Fibroblast of skin of scalp (primary cell): ENCODE measurements at places on chromosomes 7 and 10.

- no peak for DNase-seq
Observed at GRCh38 chr7:121175826-121176225, 153.0 kb upstream of the WNT16 start.

DNA sequence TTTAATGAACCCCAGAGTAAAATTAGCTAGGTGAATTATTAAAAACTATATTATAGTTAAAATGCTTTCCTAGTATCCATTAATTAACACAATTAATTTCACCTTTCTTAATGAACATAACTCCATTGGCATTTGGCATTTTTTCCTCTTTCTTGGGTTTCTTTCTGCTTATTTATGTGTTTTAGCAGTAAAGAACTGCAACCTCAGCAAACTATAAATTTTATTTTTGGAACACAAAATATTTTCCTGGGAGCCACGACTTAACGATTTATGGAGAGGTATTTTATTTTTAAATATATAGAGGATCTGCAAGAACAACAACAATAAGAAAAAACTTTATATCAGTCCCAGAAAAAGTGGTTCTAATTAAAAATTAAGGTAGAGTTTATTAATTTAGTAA, 447.4 kb upstream of the ETV1 start:
- DNase-seq: no peak

DNA sequence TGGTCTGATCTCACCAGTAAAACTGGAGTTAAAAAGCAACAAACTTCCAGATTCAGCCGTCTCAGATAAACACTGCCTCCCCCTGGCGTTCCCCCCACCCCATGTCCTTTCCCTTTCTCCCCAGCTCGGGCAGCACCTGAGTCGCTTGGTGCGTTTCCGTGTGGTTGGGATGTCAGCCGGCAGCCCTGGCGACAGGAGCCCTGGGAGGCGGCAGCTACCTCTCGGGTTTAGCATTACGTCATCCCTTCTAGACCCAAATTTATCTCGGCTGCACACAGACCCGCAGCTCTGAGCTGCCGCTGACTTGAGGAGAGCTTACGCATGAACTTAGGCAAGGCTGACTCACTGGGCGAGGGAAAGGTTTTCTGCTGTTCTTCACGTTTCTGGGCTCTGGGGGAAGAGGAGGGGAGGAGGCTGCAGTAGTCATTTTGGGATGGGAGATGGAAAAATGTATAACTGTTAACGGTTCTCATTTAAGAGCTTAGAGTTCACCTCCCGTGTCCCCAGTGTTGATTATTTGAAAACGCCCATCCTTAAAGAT, 14.4 kb downstream of the MXI1 start:
- peak; percentile 92 for DNase-seq

DNA sequence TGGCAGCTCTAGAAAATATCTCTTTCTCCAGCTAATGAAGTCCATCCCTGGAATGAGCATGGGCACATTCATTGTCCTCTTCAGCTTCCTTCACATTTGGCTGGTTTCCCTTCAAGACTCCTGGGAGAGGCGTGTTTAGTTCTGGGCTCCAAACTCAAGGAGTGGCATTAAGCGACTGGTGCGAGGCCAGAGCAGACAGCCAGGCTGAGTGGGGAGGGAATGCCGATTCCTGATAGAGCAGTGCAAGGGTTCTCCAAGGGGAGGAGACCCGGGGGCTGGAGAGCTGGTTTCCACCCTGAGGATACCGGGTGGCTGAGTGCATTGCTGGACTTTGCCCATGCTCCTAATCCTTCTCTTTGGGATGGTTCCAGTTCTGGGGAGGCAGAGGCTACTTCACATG, 372.1 kb downstream of the RPS24 start:
- DNase-seq: no peak

DNA sequence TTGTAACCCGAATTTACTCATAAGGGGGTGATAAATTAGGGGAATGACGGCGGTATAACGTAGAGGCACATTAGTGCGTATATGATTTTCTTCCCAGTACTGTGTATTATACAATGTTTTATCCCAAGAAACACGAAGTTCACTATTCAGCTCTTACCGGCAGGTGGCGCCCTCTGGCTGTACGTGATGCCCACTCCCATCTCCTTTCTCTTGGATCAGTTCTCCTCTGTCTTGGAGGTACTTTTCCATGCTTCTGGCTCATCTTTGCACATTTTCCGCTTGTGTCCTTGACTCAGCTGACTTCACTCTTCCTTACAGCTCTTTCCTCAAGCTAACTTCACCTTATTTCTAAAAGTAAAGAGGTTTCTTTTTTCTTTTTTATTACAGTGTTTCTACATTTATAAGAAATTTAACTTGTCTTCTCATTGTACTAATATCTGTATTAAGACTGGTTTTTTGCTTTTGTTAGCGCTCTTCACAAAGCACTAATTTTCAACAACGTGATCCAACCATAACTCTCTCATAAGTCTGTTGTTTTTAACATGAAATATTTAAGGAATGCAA, 21.3 kb downstream of the TMEM176B start:
- DNase-seq: peak; percentile 67

GRCh38 chr10:64037071-64037661, 516.0 kb downstream of the REEP3 start:
- no peak for DNase-seq
